CD4-positive, alpha-beta T cell treated with Interleukin-17A for 4 hours (primary cell): ENCODE measurements at places on chromosomes 12 and 14.
A peak's percentile ranks its signal among the peaks of the same experiment; 100 is the strongest.

DNA sequence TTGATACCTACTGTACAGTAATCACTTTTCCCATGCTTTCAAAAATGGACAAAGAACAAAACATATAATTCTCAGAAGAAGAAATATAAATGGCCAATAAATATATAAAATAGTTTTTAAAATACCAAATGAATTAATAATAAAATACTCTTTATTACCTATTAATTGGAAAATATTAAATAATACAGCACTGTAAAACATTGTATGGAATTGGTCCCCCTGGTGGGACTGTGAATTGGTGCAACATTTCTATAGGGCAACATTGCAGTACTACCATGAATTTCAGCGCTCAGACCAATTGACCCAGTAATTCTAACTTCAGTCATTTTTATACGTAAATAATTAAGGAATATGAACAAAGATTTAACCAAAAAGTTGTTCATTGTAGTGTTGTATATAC is 162.6 kb downstream of the PELI2 start:
- no peak for DNase-seq

DNA sequence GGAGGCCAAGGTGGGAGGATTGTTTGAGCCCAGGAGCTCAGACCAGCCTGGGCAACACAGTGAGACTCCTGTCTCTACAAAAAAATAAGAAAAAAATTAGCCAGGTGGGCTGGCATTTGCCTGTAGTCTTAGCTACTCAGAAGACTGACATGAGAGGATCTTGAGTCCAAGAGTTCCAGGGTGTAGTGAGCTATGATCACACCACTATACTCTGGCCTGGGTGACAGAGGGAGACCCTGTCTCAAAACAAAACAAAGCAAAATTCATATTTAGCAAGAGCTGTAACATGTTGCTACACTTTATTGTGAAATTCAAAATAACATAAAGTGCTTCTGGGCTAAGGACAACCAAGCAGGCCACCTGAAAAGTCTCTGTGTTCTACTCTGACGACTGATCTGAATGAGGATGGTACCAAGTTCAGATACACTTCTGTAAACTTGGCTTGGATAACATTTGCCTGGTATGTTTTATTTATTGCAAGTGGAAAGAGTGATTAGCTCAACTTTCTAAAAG is 11.6 kb upstream of the STRN3 start:
- DNase-seq: no peak

GRCh38 chr12:115451780-115452736 is 768.1 kb upstream of the TBX3 start:
- DNase-seq: no peak

DNA sequence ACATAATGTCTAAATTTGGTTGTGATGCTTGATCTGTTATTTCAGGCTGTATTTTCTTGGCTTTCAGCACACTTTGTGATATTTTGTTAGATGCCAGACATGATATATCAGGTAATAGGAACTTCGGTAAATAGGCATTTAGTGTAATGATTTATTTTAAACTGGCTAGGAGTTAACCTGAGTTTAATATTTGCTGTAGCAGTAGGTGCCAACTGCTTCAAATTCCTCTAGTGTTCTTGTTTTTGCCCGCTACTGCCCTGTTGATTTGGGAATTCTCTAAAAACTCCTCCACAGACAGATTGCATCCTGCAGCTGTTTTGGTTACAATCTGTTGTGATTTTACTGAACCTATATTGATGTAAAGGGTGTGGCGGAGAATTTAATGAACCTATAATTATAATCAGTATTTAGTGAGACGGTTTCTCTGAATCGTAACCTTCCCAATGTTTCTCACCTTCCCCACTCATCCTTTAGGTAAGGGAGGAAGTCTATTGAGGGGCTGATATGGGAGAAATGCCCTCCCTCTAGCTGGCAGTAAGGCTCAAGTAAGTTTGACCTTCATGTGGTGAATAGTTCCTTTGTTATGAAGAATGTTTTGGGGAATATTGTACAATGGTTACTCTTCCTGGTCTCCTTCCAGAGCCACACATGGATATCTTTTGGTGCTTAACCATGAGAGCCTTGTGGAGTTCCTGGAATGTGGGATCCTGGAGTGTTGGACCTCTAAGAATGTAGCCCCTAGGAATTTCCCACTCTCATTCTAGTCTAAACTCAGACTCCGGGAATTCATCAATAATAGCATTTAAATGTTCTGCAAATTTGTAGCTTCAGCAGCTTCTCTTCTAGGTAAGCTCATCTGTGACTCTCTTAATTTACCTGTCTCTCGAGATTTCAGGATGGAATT is 634.1 kb downstream of the FSCB start:
- no peak for DNase-seq

DNA sequence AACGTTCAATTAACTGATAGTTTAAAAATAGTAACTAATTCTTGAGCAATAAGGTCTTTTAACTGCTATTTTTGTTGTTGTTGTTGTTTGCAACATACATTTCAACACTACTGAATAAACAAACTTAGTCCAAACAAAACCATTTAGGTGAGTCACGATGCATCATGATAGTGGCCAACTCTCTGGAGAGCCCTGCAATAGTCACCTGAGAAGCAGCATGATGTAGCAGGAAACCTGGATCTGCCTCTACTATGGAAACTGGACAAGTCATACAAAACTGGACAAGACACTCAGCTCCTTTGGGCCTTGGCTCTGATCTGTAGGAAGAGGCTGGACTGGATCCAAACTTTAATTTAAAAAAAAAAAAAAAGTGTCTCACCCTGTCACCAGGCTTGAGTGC is 117.3 kb downstream of the MED13L start:
- no peak for DNase-seq

GRCh38 chr12:52945389-52946232 is 3.3 kb upstream of the KRT18 start:
- no peak for DNase-seq

GRCh38 chr14:102248121-102248520 is 56.8 kb downstream of the MOK start:
- DNase-seq: no peak

DNA sequence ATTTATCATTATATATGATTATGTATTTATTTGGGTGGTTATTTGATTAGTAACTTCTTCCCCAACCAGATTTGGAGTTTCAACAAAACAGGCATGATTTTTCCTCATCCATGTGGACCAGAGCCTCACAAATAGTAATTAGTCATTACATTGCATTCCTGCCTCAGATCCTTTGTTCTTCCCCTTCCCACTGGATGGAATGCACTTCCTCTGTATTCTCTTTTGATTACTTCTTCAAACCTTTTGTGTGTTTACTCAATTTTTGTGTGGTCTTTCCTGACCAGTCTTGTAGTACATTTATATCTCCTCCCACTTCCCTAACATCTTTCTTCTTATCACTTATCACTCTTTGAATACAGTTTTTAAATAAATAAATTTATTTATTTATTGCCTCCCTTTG is 15.5 kb downstream of the SYT1 start:
- no peak for DNase-seq

- DNase-seq: no peak
Observed at GRCh38 chr14:53328841-53329240, 175.7 kb upstream of the DDHD1 start.

GRCh38 chr12:47126246-47126645 is 46.5 kb upstream of the AMIGO2 start:
- no peak for DNase-seq

- DNase-seq: no peak
Observed at GRCh38 chr14:71384007-71384845, 477.0 kb downstream of the PCNX1 start.

DNA sequence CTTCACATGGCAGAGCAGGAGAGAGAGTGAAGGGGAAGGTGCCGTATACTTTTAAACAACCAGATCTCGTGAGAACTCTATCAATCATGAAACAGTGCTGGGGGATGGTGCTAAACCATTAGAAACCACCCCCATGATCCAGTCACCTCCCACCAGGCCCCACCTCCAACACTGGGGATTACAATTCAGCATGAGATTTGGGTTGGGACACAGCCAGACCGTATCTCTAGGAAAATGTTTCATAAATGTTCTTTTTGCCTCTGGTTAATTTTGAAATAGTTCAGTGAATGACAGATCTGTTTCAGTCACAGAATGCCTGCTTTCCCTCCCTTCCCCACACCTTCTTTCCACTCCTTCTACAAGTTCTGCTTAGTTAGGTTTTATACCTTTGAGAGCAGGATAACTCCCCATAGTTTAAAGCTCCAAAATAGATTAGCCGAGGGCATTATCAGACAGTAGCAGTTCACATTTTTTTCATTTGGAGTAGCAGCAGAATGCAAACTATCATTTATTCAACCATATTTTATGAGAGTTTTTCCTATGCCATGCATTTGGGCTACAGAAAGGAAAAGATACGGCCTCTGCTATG is 27.1 kb downstream of the PELI2 start:
- no peak for DNase-seq

- DNase-seq: no peak
Observed at GRCh38 chr12:91819132-91819447, 326.6 kb downstream of the BTG1 start.

- DNase-seq: no peak
Observed at GRCh38 chr12:68865399-68866164, 57.6 kb downstream of the MDM2 start.

GRCh38 chr14:39107591-39107996 is 4.6 kb upstream of the SEC23A start:
- DNase-seq: no peak

DNA sequence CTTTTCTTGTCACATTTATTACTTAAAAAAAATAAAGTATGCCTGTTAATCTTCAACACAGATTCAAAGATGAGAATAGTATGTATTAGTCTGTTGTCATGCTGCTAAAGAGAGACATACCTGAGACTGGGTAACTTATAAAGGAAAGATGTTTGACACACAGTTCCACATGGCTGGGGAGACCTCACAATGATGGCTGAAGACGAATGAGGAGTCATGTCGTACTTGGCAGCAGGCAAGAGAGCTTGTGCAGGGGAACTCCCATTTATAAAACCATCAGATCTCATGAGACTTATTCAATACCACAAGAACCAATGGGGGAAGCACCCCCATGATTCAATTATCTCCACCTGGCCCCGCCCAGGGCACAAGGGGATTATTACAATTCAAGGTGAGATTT is 335.9 kb upstream of the GARIN2 start:
- no peak for DNase-seq

DNA sequence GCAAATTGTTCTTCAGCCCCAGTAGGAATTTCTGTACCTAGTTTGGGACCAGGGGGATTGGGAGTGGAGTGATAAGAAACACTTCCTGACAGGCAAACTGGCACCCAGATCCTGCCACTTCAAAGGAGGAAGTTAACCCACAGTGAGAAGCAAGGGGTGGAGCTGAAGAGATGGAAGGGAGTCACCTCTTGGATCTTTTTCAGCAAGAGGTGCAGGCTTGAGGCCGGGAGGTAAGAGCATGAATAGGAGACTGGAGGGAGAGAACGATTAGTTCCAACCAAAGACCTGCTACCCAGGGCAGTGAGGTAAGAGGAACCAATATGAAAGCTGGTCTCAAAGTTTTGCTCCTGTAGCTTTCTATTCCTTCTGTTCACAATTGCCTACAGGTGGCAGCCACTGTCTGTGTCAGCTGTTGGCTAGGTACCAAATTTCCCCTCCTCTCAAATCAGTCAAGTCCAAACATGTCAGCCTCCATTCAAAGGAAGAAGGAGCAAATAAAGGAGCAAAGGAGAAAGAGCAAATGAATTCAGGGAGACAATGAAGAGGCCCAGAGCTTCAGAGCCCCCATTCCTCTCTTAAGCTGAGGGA is 14.9 kb upstream of the TAC3 start:
- DNase-seq: peak; percentile 45

DNA sequence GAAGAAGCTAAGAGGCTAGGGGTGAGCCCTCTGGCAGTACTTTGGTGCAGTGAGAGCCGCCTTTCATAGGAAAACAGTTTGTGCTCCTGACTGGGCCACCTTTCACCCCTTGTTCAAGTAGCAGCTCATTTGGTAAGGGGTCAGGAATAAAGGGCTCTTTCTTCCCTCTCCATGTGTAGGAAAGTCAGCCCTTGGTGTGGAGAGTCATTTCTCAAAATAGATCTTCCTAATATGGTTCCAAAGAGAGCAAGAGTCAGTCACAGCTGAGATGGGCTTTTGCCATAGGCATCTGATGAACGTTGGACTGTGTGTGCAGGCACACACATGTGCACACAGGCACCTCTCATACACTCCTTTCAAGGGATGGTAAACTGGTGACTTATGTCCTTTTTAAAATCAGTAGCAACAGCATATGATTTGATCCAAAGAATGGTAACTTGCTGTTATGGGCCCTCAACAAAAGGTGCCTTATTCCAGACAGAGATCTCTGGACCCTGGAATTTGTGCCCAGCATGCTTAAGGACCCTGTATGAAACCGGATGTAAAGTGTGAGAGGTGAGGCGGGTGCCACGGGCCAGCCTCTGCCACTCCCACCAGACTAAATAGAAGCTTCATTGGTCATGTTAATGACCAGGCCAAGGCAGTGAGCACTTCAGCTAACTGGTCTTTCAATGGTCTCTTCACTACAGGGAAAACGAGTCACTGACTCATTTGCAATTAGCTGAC is 16.7 kb upstream of the RIC8B start:
- DNase-seq: no peak

GRCh38 chr14:96098309-96098998 is 59.3 kb downstream of the C14orf132 start:
- DNase-seq: no peak

DNA sequence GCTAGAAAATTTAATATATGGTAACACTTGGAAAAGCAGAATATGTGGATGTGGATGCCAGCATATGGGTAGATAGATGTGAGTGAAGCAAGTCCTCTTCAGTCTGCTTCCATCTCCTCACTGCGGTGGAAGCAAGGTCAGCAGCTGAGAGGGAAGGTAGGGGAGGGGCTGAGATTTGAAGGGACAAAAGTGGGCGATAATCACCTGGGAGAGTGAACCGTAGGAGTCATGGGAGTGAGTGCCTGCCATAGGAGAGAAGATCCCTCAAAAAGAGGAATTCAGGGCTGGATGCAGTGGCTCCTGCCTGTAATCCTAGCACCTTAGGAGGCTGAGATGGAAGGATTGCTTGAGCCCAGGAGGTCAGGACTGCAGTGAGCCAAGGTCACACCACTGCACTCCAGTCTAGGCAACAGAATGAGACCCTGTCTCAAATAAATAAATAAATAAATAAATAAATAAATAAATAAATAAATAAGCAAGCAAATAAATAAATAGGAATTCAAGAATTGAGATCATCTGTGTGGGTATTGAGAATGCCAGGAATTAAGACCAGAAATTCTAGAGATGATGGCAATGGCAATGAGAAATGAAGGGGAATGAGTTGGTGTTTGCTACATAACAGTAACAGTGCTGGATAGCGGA is 123.4 kb downstream of the BICD1 start:
- DNase-seq: no peak

DNA sequence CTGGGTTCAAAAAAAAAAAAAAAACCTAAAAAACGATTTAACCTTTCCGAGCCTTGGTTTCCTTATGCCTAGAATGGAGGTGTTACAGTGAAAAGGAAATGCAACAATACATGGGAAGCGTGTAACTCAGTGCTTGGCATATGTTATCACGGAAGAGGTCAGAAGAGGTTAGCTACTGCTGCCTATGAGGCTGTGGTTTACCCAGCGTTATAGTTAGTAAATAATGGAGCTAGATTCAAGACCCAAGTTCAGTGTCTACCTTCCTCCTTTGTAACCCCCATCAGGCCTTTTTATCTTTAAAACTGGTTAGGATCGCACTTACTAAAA is 839 bp downstream of the IFT43 start:
- DNase-seq: no peak

GRCh38 chr12:25843976-25844375 is 114.5 kb upstream of the RASSF8 start:
- DNase-seq: no peak
